Stimulated activated CD4-positive, alpha-beta T cell treated with anti-CD3 and anti-CD28 coated beads, TNF-alpha, amount 100 ng/mL, for 1 hour (primary cell): ENCODE measurements at places on chromosomes 2 and 18.
A peak's percentile ranks its signal among the peaks of the same experiment; 100 is the strongest.

GRCh38 chr2:176504440-176504839 lies 235.2 kb downstream of the MTX2 start:
- no peak for DNase-seq

DNA sequence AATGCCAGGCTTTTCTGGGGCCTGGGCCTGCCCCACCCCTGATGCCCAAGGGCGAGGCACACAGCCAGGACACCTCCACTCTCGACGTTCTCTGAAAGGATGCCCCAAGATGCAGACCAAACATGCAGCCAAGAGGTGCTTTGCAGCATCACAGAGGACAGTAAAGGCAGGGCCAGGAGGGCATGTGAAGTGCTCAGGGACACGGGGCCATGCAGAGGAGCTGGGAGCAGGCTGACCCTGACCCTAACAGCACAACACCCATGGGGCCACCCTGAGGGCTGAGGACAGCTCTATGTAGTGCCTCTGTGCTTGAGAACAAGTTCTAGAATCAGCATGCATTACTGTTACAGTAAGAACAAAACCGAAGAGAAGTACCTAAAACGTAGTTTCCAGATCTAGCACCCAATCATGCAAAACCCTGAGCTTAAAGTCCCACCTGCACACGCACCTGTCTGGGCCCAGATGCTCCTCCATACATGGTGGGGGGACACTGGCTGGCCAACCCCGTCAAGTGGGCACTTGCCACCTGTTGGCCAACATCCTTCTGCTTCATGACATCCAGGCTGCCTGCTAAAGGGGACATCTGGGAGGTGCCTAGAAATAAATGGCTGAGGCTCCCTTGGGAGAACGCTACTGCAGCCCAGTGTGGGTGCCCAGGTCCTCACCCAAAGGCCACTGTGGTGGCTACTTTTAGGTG lies 15.4 kb downstream of the HS6ST1 start:
- no peak for DNase-seq

DNA sequence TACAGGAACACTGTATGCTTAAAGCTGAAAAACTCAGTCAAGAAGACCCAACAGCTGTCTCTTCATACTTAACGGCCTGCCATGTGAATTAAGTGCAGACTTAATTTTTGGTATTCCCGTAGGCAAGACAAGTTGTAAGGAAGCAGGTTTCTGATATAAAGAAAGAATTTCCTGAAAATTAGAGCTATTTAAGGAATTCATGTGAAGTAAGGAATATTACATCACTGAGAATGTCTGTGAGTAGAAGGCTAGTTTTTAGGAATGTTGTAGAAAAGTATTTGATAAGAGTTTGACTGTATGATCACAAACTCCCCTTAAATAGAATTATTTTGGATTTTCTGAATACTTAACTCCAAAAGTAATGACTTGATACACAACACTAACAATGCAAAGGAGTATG lies 51.0 kb downstream of the WDR33 start:
- DNase-seq = no peak

DNA sequence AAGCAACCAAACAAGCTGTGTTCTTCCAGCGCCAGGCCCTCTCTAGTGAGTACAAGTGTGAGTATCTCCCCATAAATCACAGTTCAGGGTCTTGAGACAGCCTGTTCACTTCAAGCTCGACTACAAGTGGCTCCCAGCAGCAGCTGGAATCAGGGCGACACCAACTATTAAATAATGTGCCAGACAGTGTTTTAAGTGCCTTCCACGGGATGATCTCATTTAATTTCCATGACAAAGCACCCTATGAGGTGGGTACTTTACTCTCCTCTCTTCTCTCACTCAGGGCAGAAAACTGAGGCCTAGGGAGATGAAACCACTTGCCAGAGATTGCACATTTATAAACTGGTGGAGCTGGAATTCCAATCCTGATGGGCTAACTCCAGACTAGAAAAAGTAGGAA lies 2.6 kb upstream of the FAM136A start:
- no peak for DNase-seq

DNA sequence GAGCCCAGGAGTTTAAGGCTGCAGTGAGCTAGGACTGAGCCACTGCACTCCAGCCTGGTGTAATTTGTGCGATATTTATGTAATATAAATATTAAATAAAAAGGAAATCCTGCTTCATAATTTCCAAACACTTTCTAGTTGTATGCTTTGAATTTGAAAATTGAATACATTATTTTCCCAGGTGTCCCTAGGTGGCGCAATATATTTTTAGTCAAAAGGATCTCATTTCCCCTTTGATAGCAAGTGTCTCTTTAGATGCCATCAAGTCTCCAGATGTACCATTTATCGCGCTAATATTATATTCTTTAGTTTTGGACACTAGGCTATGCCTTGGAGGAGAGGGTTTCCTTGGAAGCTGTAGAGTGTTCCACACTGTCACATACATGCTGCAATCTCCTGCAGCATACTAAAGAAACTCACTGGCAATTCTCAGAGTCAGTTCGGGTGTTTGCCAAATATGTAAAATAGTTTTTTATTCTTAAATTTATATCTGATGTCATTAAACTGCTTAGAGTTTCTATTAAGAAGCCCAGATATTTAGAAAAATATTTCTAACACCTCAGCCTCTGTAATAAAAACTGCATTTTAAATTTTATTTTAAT lies 5.6 kb upstream of the WDR7 start:
- no peak for DNase-seq

DNA sequence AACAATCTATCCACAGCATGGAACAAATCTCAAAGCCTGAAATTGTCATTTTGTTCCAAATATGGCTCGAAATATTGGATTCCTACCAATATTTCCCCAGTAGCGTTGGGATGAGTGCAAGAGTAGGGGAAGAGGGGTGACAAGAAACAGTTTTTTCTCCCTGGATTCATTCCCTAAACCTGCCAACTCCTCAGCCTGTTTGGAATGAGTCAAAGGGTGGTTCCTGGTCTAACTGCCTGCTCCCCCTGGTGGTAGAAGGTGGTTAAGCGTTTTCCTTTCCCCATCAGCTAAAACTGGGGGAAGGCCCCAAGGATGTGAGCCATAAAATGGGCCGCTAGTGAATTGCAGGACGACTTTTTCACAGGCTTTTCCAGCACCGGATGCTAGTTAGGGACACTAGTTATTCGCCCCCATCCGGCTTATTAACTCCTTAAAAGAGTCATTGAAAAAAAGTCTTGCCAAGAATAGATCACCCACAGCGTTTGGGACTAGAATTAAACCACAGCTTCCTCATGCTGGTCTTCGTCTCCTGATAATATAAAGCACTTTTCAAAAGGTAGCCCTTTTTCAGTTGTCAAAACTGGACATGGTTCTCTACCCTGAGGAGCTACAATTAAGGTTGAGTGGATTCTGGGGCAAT lies 72.5 kb downstream of the DHRS9 start:
- peak; percentile 12 for DNase-seq
